ENCODE measurements at places on chromosomes 11 and 22.
A peak's percentile ranks its signal among the peaks of the same experiment; 100 is the strongest.

DNA sequence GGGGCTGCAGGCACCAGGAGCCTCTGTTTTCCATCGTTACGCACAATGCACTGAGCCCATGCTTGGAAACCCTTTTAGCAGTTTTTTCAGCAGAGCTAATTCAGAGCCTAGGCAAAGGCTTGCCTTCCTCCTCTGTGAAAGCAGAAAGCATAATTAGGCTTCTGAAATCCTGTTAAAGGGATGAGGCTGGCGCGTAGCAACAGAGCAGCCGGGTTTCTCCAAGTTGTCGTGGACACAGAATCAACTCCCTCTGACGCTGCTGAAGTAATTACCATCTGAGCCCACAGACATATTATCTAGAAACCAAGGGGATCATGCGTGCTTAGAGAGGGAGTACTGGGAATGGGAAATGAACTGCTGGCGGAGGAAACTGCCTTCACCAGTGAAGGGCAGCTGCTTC, 85.4 kb downstream of the MYO18B start:
- DNase-seq, result no peak

DNA sequence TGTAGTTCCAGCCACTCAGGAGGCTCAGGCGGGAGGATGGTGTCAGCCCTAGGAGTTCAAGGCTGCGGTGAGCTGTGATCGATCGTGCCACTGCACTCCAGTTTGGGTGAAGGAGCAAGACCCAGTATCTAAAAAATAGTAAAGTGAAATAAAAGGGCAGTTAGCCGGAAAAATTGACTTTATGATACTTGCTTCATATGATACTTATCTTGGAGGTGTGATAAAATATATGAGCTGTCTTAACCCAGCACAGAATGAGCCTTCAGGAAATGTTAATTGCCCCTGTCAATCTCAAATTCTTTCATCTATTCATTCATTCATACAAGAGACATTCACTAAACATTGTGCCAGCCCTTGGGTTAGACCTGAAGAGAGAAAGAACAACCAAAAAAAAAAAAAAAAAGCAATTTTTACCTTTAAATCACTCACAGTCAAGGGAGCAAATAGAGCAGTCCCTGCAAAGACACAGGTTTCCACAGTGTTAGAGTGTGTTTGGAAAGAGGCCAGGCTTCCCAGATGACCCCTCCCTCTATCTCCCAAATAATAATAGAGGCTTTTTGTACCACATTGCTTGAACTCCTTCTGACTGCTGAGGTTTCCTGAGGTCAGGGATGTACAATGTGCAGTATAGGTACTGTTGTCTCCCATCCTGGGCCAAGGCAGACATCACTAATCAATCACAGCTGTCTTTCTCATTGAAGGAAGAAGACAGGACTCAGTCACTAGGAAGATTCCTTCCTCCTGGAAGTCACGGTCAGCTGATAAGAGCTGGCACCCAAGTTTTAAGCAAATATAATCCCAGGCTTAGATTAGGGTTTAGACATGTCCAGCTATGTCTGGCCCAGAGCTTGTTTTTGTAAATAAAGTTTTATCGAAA, 454.6 kb downstream of the MIAT start:
- DNase-seq, result peak; percentile 35

GRCh38 chr11:60871378-60872061, 4.2 kb downstream of the ZP1 start:
- peak; percentile 23 for DNase-seq

DNA sequence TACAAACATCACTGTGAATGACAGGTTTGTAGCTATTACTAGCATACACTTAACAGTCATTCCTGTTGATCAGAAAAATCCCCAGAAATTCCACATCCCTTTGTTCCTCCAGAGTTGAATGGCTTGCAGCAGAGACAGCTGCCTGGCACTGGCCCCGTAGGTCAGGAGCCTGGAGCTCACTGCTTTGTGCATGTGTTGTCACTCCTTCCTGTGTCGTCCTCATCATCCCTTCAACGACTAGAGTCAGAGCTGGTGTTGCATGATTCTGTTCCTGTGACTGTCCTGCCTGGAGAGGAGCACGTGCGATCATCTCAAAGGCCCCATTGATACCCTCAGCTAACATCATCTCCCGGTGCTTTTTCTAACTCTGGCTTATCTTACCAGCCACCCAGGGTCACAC, 58.3 kb downstream of the LDLRAD3 start:
- no peak for DNase-seq

DNA sequence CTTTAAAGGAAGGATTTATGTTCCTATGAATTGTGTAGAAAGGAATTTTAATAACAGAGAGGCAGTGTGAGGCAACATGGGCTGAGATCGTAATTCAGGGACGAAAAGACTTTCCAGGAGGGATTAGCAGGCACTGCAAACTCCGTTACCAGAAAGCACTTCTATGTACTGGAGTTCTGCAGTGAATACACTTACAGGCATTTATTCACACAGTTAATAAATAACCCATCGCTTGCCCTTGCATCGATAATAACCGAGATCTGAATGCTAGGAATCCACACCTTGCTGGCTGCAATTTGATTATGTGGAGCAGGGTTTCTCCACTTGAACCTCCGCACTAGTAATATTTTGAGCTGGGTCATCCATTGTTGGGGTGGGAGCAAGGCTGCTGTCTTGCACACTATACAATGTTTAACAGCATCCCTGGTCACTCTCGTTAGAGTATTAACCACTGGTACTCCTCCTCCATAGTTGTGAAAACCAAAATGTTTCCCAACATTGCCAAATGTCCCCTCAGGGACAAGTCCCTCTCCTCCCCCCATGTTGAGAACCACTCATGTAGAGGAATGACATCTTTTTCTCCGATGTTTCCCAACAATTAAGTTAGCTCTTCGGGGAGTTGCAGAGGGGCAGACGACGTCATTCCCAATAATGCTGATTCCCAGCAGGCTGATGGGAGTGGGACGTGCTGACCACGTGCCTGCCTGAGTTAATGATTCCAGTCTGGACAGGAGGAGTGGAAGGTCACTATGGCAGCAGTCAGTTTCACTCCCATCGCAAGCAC, 99.5 kb downstream of the SNX19 start:
- DNase-seq, result no peak

- DNase-seq, result peak; percentile 89
Observed at GRCh38 chr11:10298342-10298741, 4.3 kb upstream of the SBF2 start.

DNA sequence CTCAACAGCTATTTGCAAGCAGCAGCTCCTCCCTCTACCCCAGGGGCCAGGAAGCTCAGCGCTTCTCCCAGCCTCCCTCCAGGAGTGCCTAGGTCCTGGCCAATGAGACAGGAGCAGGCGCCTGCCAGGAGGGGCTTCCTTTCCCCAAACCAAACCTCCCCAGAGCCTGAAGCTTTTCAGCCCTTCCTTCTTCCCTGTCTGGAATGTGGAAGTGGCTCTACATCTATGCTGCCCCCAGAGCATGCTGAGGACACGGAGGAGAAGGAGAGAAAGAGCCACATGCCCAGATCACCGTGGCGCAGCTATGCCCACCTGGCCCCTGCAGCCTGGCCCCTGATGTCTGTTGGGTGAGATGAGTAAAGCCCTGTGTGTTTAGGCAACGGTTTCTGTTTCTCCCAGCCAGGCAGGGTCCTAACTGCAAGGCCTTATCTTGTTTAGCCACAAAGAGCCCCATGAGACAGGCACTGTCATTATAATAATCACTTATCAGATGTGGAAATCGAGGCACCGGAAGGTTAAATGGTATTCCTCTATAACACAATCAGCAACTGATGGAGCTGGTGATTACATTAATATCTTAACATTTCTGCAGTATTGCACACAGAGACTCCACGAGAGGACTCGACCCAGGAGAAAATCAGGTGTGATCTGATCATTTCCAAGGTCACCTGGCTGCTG, 315.8 kb downstream of the CTTN start:
- DNase-seq, result peak; percentile 37

DNA sequence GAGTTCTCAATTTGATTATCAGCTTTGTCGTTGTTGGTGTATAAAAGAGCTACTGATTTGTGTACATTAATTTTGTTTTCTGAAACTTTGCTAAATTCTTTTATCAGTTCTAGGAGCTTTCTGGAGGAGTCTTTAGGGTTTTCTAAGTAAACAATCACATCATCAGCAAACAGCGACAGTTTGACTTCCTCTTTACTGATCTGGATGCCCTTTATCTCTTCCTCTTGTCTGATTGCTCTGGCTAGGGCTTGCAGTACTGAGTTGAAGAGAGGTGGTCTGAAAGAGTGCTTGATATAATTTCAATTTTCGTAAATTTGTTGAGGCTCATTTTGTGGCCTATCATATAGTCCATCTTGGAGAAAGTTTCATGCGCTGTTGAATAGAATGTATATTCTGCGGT, 213.0 kb downstream of the DLG2 start:
- no peak for DNase-seq

- no peak for DNase-seq
Observed at GRCh38 chr22:46124383-46125144, 25.8 kb upstream of the PPARA start.

DNA sequence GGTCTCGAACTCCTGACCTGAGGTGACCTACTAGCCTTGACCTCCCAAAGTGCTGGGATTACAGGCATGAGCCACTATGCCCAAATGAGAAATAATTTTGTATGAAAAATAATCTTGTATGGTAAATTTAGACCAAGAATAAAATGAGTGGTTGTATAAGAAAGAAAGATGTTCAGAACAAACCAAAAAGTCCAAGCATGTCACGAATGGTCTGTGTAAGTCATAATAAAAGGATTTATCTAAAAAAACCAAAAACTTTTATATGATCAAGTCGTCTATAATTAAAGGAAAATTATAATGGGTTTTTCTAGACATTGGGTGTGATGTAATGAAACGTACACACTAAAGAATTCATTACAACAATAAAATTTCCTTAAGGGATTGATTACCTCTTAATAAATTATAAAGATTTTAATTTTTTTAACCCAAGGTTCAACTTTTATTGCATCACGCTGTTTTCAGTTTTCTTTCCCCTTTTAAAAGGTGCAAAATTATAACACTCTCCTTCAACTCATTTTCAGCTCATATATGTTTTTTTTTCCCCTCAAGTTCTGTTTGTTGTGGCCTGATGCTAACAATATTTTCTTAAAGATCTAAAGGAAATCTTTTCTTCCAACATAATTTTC, 8.9 kb upstream of the AQP11 start:
- DNase-seq, result no peak

DNA sequence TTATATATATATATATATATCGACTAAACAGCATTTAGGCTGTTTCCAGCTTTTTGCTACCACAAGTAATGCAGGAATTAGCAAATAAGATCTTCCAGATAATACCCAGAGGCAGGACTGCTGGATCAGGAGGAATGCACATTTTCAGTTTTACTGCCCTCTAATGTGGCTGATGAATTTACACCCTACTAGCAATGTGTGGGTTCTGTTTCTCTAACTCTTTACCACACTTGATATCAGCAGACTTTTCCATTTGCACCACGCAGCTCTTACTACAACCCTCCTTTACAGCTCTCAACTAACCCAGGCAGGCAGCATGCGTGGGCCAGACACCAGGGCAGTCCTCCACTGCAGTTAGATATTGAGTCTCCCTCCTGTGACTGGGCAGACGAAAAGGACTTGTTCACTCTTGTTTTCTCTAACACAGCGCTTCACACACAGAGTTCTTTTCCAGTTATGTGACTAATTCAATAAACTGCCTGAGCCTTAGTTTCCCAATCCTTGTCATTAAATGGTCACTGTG, 67.7 kb downstream of the IGLL5 start:
- no peak for DNase-seq

DNA sequence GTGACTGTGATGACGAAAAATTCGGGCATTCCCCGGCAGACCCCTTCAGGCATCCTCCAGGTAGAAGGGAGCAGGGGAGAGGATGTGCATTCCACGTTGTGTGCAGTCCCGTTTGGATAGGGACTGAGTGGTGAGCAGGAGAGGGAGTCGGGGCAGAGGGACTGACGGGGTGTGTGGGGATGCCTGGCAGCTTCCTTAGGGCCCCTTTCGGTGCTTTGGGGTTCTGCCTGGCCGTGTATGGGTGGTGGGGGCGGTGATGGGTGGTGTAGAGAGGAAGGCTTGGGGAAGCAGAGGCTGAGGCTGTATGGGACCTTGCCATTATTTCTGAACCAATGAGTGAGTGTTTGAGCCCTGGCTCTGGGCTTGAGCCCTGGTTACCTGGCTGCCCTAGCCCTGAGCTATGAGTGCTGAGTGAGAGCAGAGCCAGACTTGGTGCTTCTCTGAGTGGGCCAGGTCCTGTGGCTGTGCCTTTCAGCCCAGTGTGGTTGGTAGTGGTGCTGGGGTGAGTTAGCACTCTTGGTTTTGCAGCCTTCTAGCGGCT, 914 bp downstream of the INPPL1 start:
- DNase-seq, result no peak

- DNase-seq, result peak; percentile 98
Observed at GRCh38 chr22:46754110-46754799, 8.2 kb upstream of the TBC1D22A start.
